ENCODE measurements at places on chromosomes 2 and 18.

DNA sequence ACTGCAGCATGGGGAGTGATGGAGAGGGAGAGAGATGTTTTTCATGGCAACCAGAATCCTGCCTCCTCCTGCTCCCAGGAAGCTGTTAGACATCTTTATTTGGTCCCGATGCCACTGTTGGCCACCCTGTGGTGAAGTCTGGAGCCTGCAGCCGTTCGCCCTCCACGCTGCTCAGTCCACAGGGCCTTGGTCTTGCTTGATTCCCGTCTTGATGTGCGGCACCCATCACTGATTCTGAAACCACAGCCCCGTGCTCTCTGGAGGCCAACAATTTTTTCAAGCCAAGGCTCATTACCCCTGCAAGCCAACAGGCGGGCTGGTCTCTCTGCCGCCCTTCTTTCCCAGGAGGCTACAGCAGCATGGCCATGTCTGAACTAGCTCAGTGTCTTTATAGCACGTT, 24.5 kb downstream of the SIGLEC15 start:
- no peak for DNase-seq

- no peak for DNase-seq
These were observed 24.5 kb upstream of the NEB start for GRCh38 chr2:151758744-151759143.

GRCh38 chr2:172438741-172439508, 11.5 kb downstream of the ITGA6 start:
- no peak for DNase-seq

GRCh38 chr2:85902496-85902895, 13.7 kb upstream of the ST3GAL5 start:
- no peak for DNase-seq

- no peak for DNase-seq
These were observed 109.4 kb downstream of the LYPD1 start for GRCh38 chr2:132560562-132560961.

Measured in stimulated activated CD4-positive, alpha-beta T cell treated with anti-CD3 and anti-CD28 coated beads, Interleukin-1b, Interleukin-23, amount 100 ng/mL, for 1 hour (primary cell).